ENCODE measurements at places on chromosomes 13 and 19. TPM values are rescaled to one million over a fixed set of nuclear protein-coding genes. Genes with fewer than 3 reads are reported as not detected.

SHD gene
- 0.80 TPM for total RNA-seq

KCNRG gene
- 2.4 TPM for total RNA-seq

NLRP12 gene
- total RNA-seq, result 0.24 TPM

TSKS gene
- 2.6 TPM for total RNA-seq

NPAS1 gene
- 0.09 TPM for total RNA-seq

ODAD3 gene
- total RNA-seq, result 0.09 TPM

CYP4F8 gene
- 0.28 TPM for total RNA-seq

DNA sequence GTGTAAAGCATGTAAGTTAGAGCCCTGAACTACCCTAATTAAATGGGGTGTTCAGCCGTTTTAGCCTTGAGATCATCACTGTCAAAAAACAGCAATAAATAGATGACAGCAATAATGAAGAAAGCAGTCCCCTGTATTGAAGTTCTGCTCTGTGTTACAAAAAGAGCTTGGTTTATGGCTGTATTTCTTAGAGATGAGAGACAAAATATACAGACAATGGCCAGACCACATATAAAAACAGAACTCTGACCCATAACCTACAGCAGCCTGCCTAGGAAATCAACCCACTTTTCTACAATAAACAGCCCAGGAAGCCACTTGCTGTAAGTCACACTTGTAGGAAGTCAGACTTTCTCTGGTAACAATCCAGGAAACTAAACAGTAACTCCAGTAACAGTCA, 10.8 kb downstream of the IGFL3 start:
- no peak overlapping the region for H3K27ac ChIP-seq
- H3K27me3 ChIP-seq, result no peaks in the 10 kb centered on the region
- no peak overlapping the region for H3K4me3 ChIP-seq
- H3K36me3 ChIP-seq, result no peaks in the 10 kb centered on the region
- peaks cover 2% of the 10 kb centered on the region for H3K4me1 ChIP-seq
- no peak for DNase-seq

DNA sequence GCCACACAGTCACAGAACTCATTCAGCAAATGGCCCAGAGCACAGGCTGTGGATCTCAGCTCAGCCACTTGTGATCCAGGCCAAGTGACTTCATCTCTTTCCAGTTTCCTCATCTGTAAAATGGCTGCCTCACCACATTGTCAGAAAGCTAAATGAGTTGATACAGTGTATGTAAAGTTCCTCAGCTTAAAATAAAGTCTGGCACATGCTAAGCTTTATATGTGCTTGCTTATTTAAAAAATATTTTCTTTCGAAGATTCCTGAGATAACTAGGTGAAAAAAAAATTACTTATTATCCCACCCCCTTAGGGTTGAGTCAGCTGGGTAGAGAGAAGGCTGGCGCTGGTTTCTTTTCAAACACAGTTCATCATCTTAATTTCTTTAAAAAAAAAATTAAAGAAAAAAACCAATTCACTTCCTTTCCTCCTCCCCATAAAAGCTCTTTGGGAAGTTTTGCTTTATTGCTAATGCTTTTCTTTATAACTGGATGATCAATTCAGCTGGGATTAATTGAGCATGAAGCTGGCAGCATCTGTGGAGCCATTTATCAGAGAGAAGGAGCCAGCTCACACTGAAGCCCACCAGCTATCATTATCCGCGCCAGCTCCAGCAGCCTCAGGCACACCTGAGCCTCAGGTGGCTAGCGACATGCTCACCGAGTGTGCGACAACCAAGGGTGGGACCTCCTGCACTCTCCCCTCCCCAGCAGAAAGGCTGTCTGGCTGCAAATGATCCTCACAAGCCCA, 354.9 kb downstream of the FOXO1 start:
- no peak overlapping the region for H3K27ac ChIP-seq
- no peak overlapping the region for H3K4me3 ChIP-seq

DNA sequence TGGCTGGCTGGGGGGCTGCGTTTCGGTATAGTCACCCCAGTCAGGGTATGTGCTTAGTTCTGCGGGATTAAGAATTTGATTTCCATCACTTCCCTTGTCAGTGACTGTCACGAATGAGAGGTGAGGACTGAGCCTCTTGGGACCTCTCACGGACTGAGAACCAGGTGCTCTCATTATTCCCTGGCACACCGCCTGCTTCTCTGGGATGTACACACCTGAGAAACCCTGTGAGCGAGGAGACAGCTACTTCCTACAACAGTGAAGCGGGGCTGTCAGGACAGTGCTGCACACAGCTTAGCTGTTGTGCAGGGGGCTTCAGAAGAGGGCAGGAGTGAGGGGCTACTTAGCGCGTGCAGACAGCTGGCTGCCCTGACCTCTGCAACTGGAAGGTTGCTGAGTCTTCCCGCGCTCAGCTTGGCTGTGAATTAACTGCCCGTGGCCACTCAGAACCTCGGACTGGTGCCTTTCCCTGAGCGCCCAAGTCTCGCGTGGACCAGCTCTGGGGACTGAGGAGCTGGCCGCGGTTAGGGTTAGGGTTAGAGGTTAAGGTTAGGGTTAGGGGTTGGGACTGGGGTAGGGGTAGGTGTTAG, 65.3 kb upstream of the MCF2L start:
- no peaks in the 10 kb centered on the region for H3K36me3 ChIP-seq
- no peak for DNase-seq
- H3K27me3 ChIP-seq, result peaks cover 10% of the 10 kb centered on the region
- no peak overlapping the region for H3K4me3 ChIP-seq

DNA sequence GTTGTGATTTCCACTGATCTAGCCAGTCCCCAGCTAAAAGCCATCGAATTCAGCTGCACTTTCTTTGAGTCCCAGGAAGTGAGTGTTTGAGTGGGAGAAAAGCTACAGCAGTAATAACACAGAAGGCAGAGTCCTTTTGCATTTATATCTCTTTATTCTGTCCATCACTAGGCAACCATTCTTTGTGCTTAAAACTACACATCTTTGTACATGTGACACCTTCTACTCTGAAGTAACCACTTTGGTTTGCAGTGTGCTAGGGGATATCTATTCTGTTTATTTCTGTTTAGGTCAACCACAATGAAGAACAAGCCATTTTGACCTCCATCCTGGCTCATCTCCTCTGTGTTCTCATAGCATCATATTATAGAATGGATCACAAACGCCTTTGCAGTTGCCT, 226.0 kb upstream of the SERP2 start:
- no peak overlapping the region for H3K4me3 ChIP-seq
- no peak for DNase-seq
- H3K4me1 ChIP-seq, result no peaks in the 10 kb centered on the region

- H3K27ac ChIP-seq, result no peak overlapping the region
- no peak overlapping the region for H3K4me3 ChIP-seq
- H3K4me1 ChIP-seq, result peaks cover 14% of the 10 kb centered on the region
- H3K27me3 ChIP-seq, result no peaks in the 10 kb centered on the region
- H3K36me3 ChIP-seq, result peaks cover 63% of the 10 kb centered on the region
Measured at GRCh38 chr19:7072541-7072940, 3.0 kb downstream of the ZNF557 start.

GRCh38 chr13:47179321-47179720, 282.5 kb upstream of the HTR2A start:
- no peaks in the 10 kb centered on the region for H3K36me3 ChIP-seq
- DNase-seq, result no peak
- H3K4me3 ChIP-seq, result no peak overlapping the region
- H3K27me3 ChIP-seq, result no peaks in the 10 kb centered on the region
- no peaks in the 10 kb centered on the region for H3K4me1 ChIP-seq
- H3K27ac ChIP-seq, result no peak overlapping the region

- no peak overlapping the region for H3K4me3 ChIP-seq
- no peaks in the 10 kb centered on the region for H3K27me3 ChIP-seq
- no peaks in the 10 kb centered on the region for H3K4me1 ChIP-seq
- H3K27ac ChIP-seq, result no peak overlapping the region
- DNase-seq, result no peak
Measured at GRCh38 chr13:36850790-36851438, 31.9 kb downstream of the RFXAP start.

- no peaks in the 10 kb centered on the region for H3K27me3 ChIP-seq
- H3K4me3 ChIP-seq, result no peak overlapping the region
- no peak for DNase-seq
- no peaks in the 10 kb centered on the region for H3K4me1 ChIP-seq
- no peaks in the 10 kb centered on the region for H3K36me3 ChIP-seq
Measured at GRCh38 chr13:39364947-39365468, 238.0 kb downstream of the LHFPL6 start.

DNA sequence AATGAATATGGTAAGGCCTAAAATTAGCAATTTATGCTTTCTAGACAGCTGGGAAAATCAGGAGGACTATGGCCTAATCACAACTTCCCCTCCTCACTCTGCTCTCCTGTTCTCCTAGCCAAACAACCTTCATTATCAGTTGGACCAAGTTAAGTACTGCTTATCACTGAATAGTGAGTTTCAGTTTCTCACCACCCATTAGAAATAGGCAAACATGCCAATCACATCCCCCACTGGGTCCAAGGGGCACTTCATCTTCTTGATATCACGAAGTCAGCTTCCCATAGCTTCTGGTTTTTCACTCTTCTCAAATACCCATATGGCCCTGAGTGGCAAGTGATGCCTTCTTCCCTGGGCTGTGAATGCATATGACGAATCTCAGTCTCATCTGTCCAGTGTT, 689.6 kb downstream of the SLITRK5 start:
- DNase-seq, result no peak
- H3K36me3 ChIP-seq, result no peaks in the 10 kb centered on the region
- no peak overlapping the region for H3K4me3 ChIP-seq
- no peaks in the 10 kb centered on the region for H3K4me1 ChIP-seq

DNA sequence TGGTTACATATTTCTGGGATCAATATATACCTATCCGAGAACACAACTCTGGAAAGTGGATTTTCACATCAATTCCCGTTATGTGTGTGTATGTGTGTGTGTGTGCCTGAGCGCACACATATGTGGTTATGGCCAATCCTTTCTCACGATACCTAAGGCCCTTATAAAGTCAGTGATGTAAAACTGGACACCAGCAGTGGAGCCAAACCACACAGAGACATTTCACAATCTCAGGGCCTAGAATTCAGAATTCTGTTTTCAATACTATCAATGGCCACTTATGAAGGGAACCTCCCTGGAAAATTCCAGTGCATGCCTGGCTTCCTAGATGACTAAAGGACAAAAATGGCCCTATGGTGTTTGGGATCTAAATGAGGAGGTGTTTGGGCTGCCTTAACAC, 187.3 kb upstream of the UBL3 start:
- H3K4me3 ChIP-seq, result no peak overlapping the region
- DNase-seq, result no peak
- H3K36me3 ChIP-seq, result no peaks in the 10 kb centered on the region
- H3K4me1 ChIP-seq, result no peaks in the 10 kb centered on the region
